SJSA1 (cell line): ENCODE measurements at places on chromosomes 3 and 15. TPM values are rescaled to one million over a fixed set of nuclear protein-coding genes. Genes with fewer than 3 reads are reported as not detected.

ZNF619 gene
- 2.7 and 4.7 TPM in 2 replicates for total RNA-seq

TIMP4 gene
- 0.08 TPM in 1 of 2 replicates, not detected in the other for total RNA-seq

DNA sequence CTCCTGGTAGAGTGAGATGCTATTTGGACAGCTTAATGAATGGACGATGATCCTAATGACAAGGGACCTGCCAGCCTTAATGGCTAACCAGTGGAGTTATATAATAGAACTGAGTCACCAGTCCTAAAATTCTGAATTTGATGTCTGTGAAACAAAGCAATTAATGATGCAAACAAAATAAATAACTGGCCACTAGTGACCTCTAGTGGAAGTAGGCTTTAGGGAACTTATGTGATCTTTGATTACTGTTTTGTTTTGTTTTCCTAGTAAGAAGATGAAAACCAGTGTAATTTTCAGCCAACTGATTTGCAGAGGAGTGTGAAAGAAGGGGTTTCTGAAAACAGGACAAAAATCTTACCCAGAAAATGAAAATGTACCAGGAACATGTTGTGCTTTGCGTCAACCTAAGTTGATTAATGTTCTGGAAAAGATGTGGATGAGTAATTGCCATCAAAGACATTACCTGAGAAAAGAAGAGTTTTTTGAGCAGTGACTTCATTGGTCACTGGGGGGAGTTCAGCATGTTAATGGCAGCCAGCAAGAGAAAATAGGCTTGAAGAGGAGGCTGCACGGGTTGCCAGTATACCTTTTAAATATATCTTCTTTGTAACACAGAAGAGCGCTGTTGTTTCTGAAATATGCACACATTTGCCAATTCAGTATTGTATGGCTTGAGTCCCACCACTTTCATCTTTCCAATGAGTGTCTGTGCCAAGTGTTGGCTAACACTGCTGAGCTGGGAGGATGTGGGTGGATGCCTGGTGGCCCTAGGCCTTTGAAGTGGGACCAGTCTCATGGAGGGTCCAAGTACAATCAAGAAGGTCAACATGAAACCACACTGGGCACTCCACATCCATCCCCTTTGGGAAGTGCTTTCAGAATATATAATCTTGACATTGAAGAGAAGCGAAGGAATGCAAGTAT is 9.3 kb downstream of the VEPH1 start:
- DNase-seq = peak; percentile 64
- no peak overlapping the region for H3K4me3 ChIP-seq
- no peak overlapping the region for H3K27ac ChIP-seq

- H3K4me3 ChIP-seq = no peak overlapping the region
- H3K4me1 ChIP-seq = no peaks in the 10 kb centered on the region
- no peaks in the 10 kb centered on the region for H3K27me3 ChIP-seq
- no peaks in the 10 kb centered on the region for H3K36me3 ChIP-seq
Measured at GRCh38 chr15:86877171-86877631, 797.5 kb downstream of the AGBL1 start.

DNA sequence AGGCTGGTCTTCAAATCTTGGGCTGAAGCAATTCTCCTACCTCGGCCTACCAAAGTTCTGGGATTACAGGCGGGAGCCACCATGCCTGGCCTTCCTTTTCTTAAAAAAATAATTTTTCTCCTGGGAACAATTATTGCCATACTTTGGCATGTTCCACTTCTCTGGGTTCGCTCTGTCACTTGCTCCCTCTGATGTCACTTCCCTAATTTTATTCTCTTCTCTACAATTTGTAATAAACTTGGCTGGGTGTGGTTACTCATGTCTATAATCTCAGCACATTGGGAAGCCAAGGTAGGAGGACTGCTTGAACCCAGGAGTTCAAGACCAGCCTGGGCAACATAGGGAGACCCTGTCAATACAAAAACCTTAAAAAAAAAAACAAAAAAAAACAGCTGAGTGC is 6.1 kb upstream of the IMPDH2 start:
- no peaks in the 10 kb centered on the region for H3K27me3 ChIP-seq
- no peak overlapping the region for H3K27ac ChIP-seq
- DNase-seq = no peak
- no peaks in the 10 kb centered on the region for H3K4me1 ChIP-seq

DNA sequence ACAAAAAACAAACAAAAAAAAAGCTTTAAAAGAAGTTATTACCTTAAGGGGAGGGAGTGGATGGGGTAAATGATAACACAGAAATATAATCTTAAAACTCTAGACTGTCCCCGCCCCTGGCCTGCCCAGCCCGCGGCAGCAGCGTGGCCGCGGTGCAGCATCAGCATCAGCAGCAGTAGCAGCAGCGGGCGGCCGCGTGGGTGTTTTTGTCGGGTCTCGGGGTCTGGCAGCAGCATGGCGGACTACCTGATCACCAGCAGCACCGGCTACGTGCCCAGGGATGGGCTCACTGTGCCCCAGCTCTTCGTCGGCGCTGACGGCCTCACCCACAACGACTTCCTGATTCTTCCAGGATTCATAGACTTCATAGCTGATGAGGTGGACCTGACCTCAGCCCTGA is 80.0 kb upstream of the ANKRD28 start:
- no peaks in the 10 kb centered on the region for H3K36me3 ChIP-seq
- no peak overlapping the region for H3K4me3 ChIP-seq
- H3K27ac ChIP-seq = no peak overlapping the region
